ENCODE measurements at places on chromosomes 12 and 14.

- no peak for DNase-seq
Measured at GRCh38 chr12:12646483-12647072, 34.9 kb downstream of the CREBL2 start.

- DNase-seq: peak; percentile 7
Measured at GRCh38 chr12:104748790-104749189, 209.3 kb downstream of the SLC41A2 start.

DNA sequence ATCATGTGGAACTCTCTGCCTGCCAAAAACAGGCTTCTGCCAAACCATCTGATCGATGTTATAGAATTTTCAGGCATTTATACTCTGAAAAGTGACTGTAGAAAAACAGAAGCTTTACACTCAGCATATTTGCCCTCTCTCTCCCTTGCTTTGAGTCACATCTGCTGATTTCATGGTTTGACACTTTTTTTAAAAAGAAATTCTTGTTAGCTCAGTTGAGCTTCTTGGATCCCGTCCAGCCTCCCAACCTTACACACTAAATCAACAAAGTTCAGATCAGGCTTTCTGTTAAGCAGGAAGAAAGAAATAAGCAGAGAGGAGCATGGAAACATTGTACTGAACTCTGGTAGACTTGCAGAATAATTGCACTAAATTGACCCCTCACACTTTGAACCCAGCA lies 193.6 kb upstream of the SEL1L start:
- DNase-seq: no peak

DNA sequence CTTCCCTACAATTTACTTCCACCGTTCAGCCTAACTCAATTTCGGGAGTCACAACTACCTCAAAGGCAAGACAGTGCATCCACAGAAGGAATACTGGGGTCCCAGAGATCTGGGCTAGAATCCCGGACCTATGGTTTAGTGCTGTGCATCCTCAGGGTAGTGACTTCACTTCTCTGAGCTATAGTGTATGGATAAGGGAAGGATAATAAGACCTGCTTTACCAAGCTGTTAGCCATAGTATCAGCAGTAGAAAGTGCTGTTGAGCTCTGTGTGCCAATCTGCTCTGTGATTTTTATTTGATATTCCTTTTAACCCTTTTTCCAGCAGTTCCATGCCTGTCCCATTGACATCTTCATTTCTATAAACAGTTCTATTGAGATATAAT lies 1044.3 kb downstream of the BCL11B start:
- no peak for DNase-seq

GRCh38 chr12:51407604-51408003 lies 16.4 kb upstream of the GALNT6 start:
- DNase-seq: no peak

- no peak for DNase-seq
Measured at GRCh38 chr14:37583358-37584210, 11.5 kb downstream of the FOXA1 start.

DNA sequence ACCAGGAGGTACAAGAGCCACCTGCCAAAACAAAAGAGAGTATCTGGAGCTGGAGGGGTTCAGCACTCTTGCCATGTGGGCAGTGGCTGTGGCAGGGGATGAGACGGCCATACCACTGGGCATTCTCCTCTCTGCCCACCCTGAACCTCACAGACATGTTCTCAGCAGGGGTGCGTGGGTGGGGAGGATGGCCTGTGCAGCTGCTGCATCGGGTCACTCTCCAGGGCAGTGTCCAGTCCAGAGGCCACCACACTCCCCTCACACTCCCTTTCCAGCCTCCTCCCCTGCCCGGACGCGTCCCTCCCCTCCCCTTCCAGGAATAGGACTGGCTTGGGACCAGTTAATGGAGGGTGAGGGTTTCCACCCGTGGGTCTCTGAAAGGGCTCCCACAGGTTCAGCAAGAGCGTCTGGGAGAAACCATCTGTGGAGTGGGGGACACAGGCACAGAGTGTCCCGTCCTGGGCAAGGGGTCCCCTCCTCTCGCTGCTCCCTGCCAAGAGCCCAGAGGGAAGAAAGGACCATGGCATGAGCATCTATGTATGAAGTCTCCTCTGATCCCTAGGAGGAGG lies 501 bp downstream of the C1R start:
- peak; percentile 9 for DNase-seq

All from AG10803 (cell line).